ENCODE measurements at places on chromosomes 4 and X. TPM values are rescaled to one million over a fixed set of nuclear protein-coding genes. Genes with fewer than 3 reads are reported as not detected.

The SMPX gene
- total RNA-seq: not detected

The SUPT20HL1 gene
- not detected for total RNA-seq

The PHF8 gene
- 48.6 TPM for total RNA-seq

The TLL1 gene
- not detected for total RNA-seq

The FHDC1 gene
- total RNA-seq: 0.10 TPM

The NPY1R gene
- not detected for total RNA-seq

The OTUD6A gene
- total RNA-seq: not detected

The TBC1D19 gene
- total RNA-seq: 7.5 TPM

The C4orf50 gene
- 0.87 TPM for total RNA-seq

DNA sequence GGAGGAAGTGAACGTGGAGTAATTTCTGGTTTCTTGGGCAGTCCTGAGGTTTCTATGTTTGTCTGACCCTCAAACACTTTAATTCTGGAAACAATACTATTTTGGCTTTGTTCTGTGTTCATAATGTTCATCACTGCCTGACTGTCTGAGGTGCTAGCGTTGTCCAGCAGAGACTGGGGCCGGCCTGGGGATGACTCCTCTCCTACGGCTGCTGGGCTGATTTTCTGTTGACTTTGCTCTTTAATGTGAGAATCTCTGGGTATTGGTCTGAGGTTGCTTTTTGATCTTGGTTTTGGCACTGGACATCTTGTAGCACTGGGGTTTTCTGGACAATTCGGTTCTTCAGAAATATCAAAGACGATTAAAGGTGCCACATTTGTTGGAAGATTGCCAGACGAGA lies 75.8 kb downstream of the RPS3A start:
- DNase-seq: no peak

DNA sequence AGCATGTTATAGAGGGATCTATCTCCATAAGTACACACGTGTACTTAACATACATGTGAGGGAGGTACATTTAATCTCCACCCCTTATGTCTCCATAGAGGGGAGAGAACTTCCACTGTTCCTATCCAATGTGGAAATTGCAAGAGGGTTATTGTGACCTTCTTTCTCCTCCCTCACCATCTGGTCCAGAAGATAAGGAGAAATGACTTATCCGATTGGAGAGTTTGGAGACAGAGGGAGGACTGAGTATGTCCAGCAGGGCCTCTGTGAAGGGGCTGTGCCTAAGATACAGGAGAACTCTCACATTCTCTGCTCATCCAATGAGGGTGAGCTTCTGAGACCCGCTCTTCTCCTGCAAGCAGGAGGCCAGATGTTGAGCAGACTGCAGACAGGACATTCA lies 113.1 kb downstream of the QDPR start:
- no peak for DNase-seq

GRCh38 chrX:106932960-106933537 lies 12.8 kb downstream of the CLDN2 start:
- DNase-seq: no peak

GRCh38 chr4:52979020-52979419 lies 116.9 kb downstream of the RASL11B start:
- DNase-seq: no peak

GRCh38 chr4:84220990-84221389 lies 278.1 kb downstream of the NKX6-1 start:
- no peak for DNase-seq

DNA sequence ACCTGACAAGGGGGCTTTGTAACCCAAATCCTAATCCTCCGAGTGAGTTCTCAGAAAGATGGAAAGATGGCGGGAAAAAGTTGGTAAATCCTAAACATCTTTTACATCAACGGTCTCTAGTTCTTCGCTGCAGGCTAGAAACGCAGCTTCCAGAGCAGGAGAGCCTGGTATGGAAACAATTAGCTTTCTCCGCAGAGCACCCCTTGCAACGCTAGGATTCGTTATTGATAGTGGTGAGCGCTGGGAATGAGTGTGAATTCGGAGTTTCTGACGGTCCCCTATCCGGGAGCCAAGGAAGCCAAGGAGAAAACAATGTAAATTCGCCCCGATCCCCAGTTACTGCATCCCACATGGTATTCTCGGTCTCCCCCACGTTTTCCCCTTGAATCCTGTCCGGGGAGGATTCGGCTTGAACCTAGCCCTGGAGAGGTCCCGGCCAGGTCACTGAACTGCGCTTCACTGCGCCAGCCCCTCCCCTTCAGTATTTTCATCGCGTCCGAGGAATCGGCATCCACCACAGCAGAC lies 4.7 kb upstream of the NEUROG2 start:
- DNase-seq: no peak

GRCh38 chr4:72107456-72107855 lies 75.7 kb downstream of the NPFFR2 start:
- no peak for DNase-seq

DNA sequence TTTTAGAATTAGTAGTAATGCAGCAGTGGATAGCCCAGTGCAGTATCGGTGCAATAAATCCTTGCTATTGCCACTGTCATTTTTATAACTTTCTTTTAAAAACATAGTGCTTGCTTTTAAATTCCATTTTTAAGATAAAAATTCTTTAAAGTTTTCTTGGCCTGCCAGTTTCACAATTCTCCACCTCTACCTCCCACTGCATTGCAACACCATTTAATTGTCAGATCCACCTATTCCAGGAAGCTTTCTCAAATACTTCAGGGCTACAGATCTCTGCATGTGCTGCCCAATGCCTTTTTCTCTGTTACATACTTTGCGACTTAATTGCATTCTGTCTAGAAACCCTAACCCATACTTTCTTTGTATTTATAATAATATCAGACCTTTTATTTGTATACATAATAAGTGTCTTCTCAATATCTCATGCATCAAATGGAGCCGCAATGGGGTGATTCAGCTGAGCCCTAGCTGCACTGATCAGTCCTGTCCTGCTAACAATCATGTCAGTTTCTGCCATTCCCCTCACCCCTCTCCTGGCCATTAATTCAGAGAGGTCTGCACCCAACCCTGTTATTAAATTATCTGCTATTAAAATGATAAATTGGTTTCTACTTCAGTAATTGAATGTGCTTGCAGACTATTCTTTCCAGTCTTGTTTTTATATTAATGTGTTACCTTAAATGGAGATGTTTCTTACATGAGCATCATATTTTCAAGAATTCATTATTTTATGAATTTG lies 193.1 kb downstream of the SLIT2 start:
- no peak for DNase-seq

DNA sequence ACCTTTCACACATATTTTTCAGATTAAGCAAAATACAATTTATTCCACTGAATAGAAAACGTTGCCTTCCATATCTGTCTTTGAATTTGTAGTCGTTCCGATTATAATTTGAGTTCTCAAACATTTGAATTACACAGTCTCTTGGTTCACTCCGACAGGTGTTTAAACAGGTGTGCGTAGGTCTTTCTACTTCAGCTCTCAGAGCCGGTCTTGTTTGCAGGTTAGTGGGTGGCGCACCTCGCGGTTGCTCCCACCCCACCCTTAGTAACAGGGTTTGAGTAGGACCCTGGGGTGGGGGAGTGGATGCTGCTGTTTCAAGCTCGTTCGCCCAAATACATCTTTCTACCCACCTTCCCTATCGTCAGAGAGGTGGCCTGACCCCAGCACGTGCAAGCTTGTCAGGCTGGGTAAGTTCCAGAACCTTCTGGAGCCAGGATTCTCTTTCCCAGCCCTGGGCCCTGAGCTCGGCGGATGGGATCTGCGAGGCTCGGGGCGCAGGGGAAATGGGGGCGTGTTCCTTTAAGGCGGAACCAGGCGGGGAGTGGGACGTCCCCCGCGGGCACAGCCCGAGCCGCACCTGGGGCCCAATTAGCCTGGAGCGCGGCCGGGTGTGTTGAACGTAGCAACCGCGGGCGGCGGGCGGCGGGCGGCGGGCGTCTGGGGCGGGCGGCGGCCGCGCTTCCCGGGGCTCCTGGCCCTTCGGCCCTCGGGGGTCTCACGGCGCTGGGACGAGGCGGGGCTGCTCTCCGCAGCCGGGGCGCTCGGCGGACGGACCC lies at the start of gene FAM149A:
Gene FAM149A, plus strand, starts transcription at position 591 of the 776 bp plus-strand sequence.
- no peak for DNase-seq

GRCh38 chr4:144300616-144301015 lies 160.1 kb upstream of the GYPA start:
- DNase-seq: no peak

GRCh38 chr4:24768006-24768405 lies 27.4 kb upstream of the SOD3 start:
- DNase-seq: no peak

DNA sequence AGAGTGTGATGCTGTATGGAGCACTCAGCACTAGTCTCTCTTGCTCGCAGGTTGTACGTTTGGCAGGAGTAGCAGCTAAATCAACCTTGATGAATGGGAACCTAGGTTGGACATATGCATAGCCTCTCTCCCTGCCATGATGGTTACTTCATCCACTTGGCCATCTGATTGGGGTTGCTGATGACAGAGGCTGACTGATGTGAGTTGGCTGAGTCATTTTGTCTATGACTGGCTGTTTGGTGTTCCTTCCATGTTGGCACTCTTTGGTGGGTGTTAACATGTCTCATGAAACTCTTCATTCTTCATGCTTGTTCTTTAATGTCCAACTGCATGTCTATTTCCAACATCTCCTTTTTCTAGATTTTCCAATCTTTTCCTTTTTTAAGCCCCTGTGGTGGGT lies 31.6 kb upstream of the SPARCL1 start:
- no peak for DNase-seq

DNA sequence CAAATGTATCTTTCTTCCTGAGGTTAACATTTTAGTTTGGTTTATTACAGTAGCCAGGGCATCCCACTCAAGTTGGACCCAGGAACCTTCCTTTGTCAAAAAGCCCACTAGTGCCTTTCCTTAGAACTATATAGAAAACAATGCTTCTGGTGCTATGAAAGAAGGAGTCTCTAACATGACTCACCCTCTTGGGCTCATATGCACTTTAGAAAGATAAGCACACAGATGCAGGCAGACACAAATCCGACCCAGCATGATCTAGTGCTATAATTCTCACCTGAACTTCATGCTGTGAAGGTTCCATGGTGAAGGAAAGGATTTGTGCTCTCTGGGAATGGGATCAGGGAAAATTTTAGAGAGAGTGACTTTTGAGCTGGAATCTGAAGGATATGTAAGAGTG lies 289.4 kb downstream of the ANKRD50 start:
- DNase-seq: no peak

- no peak for DNase-seq
These were observed 370.3 kb upstream of the SMIM31 start for GRCh38 chr4:164383358-164384220.

DNA sequence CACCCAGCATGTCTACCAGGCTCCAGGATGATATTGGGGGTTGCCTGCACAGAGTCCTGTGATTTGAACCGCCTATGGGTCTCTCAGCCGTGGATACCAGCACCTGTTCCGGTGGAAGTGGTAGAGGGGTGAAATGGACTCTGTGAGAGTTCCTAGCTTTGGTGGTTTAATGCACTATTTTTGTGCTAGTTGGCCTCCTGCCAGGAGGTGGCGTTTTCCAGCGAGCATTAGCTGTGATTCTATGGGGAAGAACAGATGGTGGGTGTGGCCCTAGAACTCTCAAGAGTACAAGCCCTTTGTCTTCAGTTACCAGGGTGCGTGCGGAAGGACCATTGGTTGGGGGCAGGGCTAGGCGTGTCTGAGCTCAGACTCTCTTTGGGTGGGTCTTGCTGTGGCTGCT lies 316.9 kb upstream of the AMOT start:
- no peak for DNase-seq

GRCh38 chr4:142984871-142985585 lies 138.9 kb upstream of the INPP4B start:
- DNase-seq: no peak
